ENCODE measurements at places on chromosomes 11 and 22. TPM values are rescaled to one million over a fixed set of nuclear protein-coding genes. Genes with fewer than 3 reads are reported as not detected.

CATSPER1 gene
- polyA plus RNA-seq, result not detected

PRR33 gene
- 0.16 TPM for polyA plus RNA-seq

IGLL1 gene
- 0.42 TPM for polyA plus RNA-seq

KCNQ1OT1 gene
- polyA plus RNA-seq, result 1.3 TPM

SLC39A13 gene
- polyA plus RNA-seq, result 35.4 TPM

SCGB1A1 gene
- 20.9 TPM for polyA plus RNA-seq

SLC22A12 gene
- not detected for polyA plus RNA-seq

SCGB1D2 gene
- not detected for polyA plus RNA-seq

ISX gene
- polyA plus RNA-seq, result 0.45 TPM

NXPE1 gene
- not detected for polyA plus RNA-seq

SNX32 gene
- polyA plus RNA-seq, result 3.1 TPM

RAB38 gene
- 24.0 TPM for polyA plus RNA-seq

RIC3 gene
- 2.9 TPM for polyA plus RNA-seq

SEC14L2 gene
- polyA plus RNA-seq, result 8.0 TPM

DBX1 gene
- not detected for polyA plus RNA-seq

APOL4 gene
- 15.4 TPM for polyA plus RNA-seq

JHY gene
- polyA plus RNA-seq, result 7.8 TPM

KLHDC7B gene
- polyA plus RNA-seq, result not detected

JOSD1 gene
- polyA plus RNA-seq, result 46.3 TPM

RBM7 gene
- 59.2 TPM for polyA plus RNA-seq

OR52E8 gene
- polyA plus RNA-seq, result not detected

OR52N4 gene
- polyA plus RNA-seq, result not detected

RASSF7 gene
- polyA plus RNA-seq, result 27.6 TPM

MS4A3 gene
- polyA plus RNA-seq, result 1.4 TPM

MIF gene
- polyA plus RNA-seq, result 187 TPM

POU2AF3 gene
- 12.9 TPM for polyA plus RNA-seq

ASPHD2 gene
- 0.96 TPM for polyA plus RNA-seq

UVRAG gene
- 19.0 TPM for polyA plus RNA-seq

NRIP3 gene
- 2.5 TPM for polyA plus RNA-seq

GGTLC2 gene
- 0.25 TPM for polyA plus RNA-seq

RPS13 gene
- 1,596 TPM for polyA plus RNA-seq

TRIM29 gene
- 0.90 TPM for polyA plus RNA-seq

GAS2 gene
- 8.1 TPM for polyA plus RNA-seq

CD248 gene
- 89.2 TPM for polyA plus RNA-seq

Data from right lung (tissue), 10 donors.